Stimulated activated CD4-positive, alpha-beta T cell treated with anti-CD3 and anti-CD28 coated beads, Interleukin-2, amount 100 ng/mL, for 24 hours (primary cell): ENCODE measurements at places on chromosomes 7 and 10.

DNA sequence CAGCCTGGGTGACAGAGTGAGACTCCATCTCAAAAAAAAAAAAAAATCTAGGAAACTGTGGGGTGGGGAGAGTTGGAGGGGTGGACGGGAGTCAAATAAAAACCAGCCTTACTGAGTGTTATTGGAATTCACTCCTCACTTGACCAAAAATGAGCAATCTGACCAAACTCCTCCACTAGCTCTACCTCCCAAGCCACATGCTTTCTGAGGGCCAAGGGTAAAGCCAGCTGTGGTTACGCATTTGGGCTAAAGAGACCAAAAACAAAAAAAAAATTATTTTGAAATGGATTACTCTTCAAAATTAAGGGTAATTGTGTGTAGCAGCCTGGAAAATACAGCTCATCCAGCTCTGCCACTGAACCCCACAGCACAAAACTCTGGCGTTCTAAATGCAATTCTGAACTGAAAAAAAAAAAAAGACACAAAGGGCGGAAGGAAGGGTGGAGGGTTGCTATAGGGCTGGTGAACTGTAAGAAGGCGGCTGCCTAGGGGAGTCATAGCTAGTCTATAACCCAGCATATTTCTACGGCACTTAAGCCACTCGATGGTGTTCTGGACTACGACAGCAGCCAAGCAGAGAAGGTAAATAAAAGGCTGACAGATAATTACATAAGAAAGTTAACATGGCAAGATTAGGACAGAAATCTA lies 7.8 kb downstream of the ELMO1 start:
- DNase-seq: peak; percentile 30

- DNase-seq: no peak
Measured at GRCh38 chr10:43125274-43125845, 12.9 kb upstream of the CSGALNACT2 start.

DNA sequence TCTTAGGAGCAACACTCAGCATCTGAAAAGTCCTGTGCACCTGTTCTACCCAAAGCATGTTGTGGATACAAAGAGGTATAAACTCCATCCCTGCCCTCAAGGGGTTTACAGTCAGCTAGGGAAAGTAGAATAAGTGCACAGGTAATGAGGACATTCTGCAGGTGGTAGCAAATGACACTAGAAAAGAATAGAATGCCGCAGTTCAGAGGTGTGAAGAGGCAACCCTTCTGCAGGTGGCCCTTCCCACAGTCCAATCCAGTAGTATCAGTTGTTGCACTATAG lies 36.7 kb downstream of the WBP1L start:
- no peak for DNase-seq

DNA sequence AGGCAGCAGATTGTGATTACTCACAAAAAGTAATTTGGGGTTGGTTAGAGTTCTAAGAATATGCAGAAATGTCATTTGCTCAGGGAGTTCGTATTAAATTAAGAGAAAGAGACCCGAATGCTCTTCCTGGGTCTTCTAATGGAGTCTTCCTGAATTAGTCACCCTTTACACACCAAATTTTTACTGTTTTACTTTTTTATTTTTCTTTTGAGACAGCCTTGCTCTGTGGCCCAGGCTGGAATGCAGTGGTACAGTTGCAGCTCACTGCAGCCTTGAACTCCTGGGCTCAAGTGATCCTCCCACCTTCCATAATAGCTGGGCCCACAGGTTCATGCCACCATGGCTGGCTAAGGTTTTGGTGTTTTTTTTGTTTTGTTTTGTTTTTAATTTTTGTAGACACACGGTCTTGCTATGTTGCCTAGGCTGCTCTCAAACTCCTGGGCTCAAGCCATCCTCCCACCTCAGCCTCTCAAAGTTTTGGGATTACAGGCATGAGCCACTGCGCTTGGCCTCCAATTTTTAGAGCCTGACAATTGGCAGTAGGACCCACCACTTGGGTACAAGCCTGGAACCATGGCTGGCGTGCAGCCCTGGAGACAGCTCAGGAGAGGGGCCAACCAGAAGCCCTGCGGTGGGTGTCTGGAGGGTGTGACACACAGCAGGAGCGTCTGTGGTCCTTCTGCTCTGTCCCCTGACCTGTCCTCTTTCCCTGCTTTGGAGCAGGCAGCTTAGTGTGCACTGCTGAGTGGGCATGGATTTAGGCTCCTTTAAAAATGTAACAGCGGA lies 16.4 kb upstream of the BHLHA15 start:
- DNase-seq: no peak

- DNase-seq: no peak
Measured at GRCh38 chr7:95925236-95925635, 152.9 kb downstream of the DYNC1I1 start.
